Iris pigment epithelial cell (primary cell): ENCODE measurements at places on chromosomes 13 and 19.

GRCh38 chr19:50158577-50158976, 4.5 kb downstream of the IZUMO2 start:
- DNase-seq = no peak

GRCh38 chr13:101552286-101552685, 99.8 kb downstream of the ITGBL1 start:
- DNase-seq = no peak

GRCh38 chr19:31908496-31909225, 436.7 kb upstream of the ZNF507 start:
- DNase-seq = no peak

DNA sequence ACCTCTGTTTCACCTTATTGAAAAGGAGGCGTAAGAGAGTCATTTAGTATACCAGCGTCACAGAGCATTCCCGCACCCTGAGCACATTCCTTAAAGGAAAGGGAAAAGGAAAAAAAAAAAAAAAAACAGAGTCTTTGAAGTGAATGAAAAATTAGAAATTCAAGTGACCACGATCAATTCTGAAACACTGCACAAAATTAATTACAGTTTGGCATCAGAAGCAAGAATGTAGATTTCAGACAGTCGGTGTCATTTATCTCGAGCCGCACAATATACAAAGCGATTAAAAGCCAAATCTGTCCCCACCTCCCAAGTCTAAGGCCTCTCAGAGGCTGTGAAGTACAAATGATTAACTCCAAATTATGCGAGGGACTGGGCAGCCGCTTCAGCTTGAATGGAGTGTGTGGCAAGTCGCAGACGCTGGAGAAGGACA, 173.7 kb upstream of the ZNF507 start:
- DNase-seq = no peak

DNA sequence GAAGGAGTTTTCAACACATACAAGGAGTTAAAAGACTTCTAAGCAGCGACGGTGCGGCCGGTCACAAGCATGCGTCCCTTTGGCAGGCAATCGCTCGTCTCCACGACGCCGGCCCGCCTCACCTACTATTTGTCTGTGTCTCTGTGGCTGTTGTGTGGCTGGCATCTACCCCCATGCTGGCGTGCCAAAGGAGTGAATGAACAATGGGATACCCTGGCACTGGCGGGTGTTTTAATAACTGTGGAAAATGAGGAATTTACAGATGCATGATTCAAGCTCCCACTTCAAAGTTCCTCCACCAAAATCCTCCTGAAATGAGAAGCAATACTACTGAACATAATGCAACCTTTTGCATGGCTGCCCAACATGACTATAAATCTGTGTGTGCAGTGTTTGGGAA, 176.6 kb downstream of the KLF5 start:
- DNase-seq = no peak

DNA sequence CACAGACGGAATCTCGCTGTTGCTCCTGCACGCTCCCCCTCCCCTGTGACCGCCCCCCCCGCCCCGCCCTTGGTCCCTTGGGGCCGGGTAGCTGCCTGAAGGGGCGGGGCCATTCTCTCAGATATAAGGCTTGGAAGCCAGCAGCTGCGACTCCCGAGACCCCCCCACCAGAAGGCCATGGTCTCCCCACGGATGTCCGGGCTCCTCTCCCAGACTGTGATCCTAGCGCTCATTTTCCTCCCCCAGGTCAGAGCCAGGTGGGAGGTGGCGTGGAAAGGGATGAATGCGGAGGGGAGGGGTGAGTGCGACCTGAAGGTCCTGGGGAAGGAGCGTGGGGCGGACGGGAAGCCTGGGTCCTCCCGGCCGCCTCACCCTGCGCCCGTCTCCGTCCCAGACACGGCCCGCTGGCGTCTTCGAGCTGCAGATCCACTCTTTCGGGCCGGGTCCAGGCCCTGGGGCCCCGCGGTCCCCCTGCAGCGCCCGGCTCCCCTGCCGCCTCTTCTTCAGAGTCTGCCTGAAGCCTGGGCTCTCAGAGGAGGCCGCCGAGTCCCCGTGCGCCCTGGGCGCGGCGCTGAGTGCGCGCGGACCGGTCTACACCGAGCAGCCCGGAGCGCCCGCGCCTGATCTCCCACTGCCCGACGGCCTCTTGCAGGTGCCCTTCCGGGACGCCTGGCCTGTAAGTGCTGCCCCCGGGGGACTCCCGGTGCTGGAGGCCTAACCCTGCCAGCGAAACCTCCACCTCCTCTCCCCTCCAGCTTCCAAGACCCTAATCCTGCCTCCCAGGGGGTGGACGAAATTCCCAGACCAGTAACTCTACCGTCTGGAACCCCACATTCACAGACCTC, at the start of gene DLL3:
Gene DLL3 (plus strand): TSS at position 150 of the 845 bp plus-strand sequence. CDS start 28 bp downstream, at position 178.
- peak; percentile 23 for DNase-seq

GRCh38 chr13:35964863-35965180, 166.4 kb downstream of the DCLK1 start:
- peak; percentile 86 for DNase-seq

- DNase-seq = no peak
Measured at GRCh38 chr13:50452756-50453155, 390.7 kb downstream of the DLEU7 start.

GRCh38 chr19:55479045-55479444, 2.6 kb downstream of the ZNF628 start:
- DNase-seq = no peak

DNA sequence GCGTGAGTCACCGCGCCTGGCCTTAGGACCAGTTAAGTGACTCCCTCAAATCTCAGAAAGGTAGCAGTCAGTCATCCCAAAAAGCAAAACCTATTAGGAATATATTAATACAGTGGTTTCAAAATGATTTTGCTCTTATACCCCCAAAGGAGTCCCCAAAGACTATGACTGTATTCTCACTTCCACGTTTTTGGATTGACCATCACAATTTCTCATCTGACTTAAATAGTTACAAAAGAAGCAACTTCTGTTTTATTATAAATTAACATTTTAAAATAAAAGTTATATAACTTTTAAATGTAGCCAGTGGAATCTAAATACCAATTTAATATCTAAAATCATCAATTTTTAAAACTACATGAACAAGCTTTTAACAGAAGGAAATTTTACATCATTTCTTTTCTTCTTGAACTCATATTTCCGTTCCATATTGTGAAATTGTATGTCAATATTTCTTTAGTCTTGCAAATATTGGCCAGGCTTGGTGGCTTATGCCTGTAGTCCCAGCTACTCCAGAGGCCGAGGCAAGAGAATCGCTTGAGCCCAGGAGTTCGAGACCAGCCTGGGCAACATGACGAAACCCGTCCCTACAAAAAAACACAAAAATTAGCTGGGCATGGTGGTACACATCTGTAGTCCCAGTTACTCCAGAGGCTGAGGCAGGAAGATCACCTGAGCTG, 1.5 kb upstream of the SPART start:
- DNase-seq = no peak

DNA sequence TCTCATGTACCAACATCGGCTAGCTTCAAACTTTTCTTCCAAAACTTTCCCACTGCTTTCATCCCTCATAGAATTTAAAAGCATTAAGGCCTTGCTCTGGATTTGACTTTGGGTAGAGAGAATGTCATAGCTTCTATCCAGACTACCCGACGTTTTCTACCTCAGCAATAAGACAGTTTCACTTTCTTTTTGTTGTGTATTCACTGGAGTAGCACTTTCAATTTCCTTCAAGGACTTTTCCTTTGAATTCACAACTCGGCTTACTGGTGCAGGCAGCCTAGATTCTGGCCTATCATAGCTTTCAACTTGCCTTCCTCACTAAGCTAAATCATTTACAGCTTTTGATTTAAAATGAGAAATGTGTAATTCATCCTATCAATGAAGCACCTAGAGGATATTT, 420.4 kb upstream of the GPC6 start:
- peak; percentile 7 for DNase-seq

DNA sequence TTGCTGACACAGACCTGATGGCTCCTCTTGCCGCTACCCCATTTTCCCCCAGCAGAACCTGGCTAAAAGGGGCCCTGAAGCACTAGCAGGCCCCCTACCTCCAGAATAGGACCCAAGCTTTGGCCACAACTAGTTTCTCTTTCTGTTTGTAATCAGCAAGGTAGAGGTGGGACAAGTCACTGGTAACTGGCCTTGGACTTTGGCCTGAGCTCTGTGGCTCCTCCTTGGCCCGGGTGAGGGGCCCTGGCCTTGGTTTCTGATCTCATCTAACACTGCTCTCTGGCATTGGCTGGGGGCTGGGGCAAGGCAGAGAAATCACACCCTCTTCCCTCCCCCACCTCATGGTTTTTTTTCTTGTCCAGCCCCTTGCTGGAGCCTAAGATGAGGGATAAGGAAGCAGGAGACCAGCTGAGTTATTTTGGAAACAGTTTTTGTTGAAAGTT, 2.1 kb downstream of the CALM3 start:
- no peak for DNase-seq

DNA sequence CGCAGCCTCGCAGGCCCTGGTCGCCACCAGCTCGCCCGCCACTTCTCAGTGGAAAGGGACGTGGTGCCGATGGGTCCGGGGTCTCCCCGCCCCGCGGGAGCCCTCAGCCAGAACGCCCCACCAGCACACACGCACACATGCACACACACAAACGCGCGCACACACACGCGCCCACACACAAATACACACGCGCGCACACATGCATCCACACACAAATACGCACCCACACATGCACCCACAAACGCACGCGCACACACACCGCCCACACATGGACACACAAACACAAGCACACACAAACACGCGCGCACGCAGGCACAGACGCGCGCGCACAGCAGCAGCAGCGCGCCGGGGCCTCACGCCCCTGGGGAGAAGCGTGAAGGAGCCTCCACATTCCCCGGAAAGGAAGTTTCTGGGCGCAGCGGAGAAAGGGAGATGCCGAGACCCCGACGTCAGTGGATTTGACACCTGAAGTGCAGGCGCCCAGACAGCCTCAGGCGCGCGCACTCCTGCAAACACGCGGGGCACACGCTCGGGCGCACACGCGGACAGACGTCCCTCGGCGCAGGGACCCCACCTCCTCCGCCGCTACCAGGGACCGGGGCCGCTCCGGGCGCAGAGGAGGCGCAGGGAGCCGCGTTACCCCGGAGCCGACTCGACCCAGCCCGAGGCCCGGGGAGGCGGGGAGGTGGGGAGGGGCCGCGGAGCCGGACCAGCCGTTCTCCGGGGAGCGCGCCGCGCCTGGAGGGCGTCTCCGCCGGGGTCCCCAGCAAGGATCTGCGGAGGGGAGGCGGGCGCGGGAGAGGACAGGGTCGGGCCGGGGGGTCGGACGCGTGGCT, 622 bp downstream of the RASA3 start:
- DNase-seq = peak; percentile 60
